GM18507 (cell line): ENCODE measurements at places on chromosomes 16 and 17.

DNA sequence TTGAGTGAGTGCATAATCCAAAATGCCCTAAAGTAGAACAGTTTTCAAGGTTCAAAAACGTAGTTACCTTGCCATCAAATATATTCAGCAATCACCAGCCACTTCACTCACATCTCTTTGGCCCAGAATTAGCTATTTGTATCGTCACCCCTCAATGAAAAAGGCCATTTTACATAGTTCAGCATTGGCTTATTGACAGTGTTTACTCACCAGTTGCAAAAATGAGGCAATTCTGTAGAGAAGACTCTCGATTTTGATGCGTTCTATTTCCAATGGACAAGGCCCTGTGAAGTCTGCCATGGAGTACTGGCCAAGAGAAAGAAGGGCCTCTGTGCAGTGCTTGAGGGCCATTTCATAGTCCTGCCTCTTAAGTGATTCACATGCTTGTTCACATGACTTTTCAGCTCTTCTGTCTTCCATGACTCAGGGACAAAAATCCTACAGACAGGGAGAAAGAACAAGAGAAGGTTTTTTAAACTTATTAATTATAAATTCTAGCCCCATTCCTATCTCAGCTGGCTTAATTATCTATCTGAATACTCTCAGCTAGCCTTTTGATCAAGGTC is 26.5 kb downstream of the HELZ start:
- DNase-seq: no peak

DNA sequence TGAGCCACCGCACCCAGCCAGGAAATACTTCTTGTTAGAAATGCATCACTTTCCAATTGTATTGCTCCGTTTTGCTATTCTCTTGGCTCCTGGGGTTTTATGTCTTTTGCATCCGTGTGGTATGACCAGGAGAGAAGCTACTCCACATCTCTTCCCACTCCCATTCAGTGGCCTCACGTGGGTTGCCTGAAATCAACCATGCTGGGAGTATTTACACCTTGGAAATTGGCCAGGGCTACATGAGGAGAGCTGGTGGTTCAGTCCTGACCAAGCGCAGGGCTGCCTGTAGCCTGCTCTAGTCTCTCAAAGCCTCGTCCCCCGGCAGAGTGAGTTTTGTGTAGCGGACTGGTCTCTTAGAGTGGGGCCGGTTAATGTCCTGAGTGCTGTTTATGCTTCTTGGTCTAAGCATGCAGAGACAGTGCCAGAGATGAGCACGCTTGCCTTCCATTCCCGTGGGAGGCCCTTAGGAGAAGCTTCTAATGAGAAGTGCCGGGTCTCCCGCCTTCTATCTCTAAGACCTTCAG is 3.8 kb downstream of the WFDC1 start:
- DNase-seq: no peak

DNA sequence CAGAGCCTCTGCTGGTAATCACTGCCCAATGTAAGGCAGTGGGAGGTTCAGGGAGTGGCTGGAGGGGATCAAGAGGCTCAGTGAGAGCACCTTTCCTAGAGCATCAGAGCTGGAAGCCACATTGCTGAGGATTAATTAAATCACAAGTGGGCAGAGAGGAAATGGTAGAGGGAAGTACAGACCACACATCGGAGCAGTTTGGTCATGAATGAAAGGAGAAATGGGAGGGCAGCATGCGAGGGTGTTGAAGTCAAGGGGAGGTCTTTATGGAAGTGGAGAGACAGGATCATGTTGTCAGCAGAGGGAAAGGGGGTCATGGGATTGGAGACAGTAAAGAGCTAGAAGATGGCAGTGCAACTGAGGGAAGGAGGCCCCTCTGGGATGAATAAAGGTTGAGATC is 2.3 kb downstream of the CCL17 start:
- no peak for DNase-seq

- DNase-seq: no peak
Observed at GRCh38 chr17:19812407-19812806, 55.3 kb downstream of the ULK2 start.

GRCh38 chr17:37110746-37111145 is 162.0 kb downstream of the AATF start:
- DNase-seq: no peak

DNA sequence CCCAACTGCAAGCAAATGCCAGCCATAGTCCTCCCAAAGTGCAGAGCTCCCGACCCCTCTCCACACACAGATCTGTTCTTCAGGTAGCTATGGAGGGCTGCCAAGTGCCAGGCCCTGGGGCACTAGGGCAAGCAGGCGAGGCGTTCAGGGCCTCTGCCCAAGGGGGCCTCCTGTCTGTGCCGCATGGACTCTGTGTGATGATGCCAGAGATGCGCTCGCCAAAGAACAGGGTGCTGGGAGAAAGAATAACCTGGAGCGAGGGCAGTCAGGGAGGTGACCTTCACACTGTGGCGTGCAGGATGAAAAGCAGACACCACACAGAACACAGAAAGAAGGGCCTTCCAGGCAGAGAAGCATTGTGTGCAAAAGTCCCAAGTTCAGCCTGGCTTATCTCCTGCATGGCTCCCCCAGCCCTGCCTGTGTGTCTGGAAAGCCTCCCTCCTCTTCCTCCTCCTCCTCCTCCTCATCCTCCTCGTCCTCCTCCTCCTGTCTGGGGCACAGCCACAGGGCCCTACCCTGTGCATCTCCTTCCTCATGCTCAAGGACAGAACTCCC is 44.2 kb downstream of the PEMT start:
- DNase-seq: no peak

DNA sequence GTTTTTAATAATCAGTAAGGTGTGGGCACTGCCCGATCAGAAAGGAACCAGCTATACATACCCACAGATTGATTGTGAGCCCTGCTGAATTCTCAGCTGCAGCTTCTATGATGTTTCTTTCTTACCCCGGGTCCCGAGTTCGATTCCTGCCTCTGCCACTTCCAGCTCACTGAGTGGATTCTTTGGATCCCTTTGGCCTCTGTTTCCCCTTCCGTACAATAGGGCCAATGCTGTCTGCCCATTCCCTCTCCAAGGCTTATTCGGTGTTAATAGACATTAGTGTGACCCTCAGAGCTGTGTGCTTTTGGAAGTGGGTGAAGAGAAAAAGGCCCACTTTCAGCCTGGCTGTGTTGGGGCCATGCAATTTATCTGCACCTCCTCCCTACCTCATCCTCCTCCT is 115.8 kb downstream of the IRX5 start:
- no peak for DNase-seq
